Omental fat pad (tissue), 4 donors: ENCODE measurements at places on chromosomes 7 and 10.

DNA sequence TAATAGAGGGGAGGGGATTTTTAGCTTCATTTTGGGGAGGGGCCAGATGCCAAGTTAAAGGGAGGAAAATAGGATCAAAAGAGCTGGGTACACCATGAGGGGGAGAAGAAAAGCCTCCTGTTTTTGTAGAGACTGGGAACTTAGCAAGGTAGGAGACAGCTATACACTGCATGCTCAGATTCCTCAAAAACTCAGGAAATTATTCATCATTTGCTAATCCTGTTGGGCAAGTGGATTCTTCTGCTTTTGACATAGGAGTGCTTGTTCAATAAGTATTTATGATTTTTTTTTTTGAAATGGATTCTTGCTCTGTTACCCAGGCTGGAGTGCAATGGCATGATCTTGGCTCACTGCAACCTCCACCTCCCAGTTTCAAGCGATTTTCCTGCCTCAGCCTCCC, 73.4 kb downstream of the LYZL2 start:
- no peak for DNase-seq

- no peak for DNase-seq
Observed at GRCh38 chr10:98994030-98994429, 241.6 kb downstream of the HPSE2 start.

GRCh38 chr10:92857904-92858514, 9.7 kb downstream of the EXOC6 start:
- DNase-seq: no peak

- DNase-seq: no peak
Observed at GRCh38 chr7:154450451-154450850, 398.3 kb downstream of the DPP6 start.

DNA sequence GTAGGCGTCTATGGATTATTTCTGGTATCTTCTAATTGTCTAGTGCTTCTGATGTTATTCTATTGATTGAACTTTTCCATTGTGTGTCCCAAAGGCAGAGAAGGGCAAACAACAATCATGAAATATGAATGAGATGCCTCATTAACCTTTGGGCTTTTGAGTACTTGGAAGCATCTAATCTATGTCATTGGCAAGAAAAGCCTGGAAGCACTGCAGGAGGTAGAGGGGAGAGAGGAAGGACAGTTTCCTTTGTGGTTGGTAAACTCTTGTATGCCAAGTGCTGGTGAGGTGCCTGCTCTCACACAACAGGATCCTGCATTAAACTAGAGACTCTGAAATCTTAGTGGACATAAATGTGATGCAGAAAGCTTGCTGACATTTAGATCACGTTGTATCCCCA, 155.2 kb upstream of the TPK1 start:
- DNase-seq: no peak
